ENCODE measurements at places on chromosomes 7 and 10. TPM values are rescaled to one million over a fixed set of nuclear protein-coding genes. Genes with fewer than 3 reads are reported as not detected.

- DNase-seq = no peak
- no peak overlapping the region for H3K4me3 ChIP-seq
- H3K4me1 ChIP-seq = no peaks in the 10 kb centered on the region
- no peak overlapping the region for H3K27ac ChIP-seq
Observed at GRCh38 chr10:93951905-93952304, 41.8 kb upstream of the PLCE1 start.

DNA sequence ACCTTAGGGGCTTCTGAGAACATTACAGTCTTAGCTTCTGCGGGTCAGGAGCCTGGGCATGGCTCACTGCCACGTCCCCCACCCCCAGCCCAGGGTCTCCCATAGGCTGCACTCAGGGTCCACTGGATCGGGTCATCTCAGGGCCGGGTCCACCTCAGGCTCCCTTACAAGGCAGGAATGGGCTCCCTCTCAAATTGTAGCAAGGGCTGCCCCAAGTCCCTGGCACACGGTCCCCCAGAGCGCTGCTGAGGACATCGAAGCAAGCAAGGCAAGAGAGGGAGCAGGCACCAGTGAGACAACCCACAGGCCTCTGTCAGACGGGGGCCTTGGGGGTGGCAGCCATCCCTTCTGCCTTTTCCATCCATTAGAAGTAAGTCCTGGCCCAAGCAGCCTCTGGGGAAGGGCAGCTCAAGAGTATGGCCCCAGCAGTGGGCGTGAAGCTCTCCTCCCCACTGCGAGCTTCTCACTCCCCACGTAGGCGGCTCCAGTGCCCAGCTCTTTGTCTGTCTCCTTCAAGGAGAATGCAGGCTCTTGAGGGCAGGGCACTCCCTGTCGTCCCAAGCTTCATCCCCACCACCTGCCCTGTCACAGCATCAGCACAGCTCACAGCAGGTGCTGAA is 18.0 kb upstream of the RET start:
- no peaks in the 10 kb centered on the region for H3K4me1 ChIP-seq
- no peaks in the 10 kb centered on the region for H3K36me3 ChIP-seq
- no peak overlapping the region for H3K27ac ChIP-seq
- H3K4me3 ChIP-seq = no peak overlapping the region
- peaks cover 23% of the 10 kb centered on the region for H3K27me3 ChIP-seq
- DNase-seq = no peak

DNA sequence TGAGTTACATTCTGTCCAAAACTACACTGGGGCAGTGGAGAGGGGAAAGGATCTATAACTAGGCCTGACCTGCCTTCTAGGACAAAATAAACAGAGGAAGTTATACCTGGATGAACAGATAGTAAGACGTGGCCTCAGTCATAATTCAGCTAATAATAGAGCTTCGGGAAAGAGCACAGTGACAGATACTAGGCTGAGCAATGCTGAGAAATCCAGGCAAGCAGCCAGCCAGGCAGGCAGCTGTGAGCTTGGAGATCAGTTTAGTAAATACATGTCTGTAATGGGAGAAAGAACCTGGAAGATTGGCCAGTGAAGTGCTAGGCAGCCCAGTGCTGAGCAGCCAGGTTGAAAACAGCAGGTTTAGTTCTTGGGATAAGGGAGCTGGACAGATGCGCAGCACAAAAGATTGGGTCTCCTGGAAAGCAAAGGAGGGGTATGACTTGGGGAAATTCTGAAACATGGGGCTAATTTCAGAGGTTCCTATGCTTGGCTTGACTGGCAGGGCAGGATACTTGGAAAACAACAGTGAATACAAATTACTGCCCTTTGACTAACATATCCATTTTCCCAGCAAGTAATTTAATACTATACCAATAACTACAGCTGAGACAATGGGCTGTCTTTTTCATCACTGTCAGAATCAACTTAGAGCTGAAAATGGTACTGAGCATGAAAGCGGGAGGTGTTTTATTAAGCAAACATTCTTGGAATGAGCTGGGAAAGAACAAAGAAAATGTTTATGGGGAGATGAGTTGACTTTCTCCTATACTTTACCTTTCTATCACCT is 140.8 kb downstream of the DGKB start:
- no peaks in the 10 kb centered on the region for H3K4me1 ChIP-seq
- H3K27me3 ChIP-seq = no peaks in the 10 kb centered on the region
- H3K27ac ChIP-seq = no peak overlapping the region
- no peak overlapping the region for H3K4me3 ChIP-seq

GRCh38 chr10:91884536-91884935 is 24.8 kb downstream of the FGFBP3 start:
- H3K4me1 ChIP-seq = peaks cover 8% of the 10 kb centered on the region
- DNase-seq = no peak
- H3K27me3 ChIP-seq = peaks cover 25% of the 10 kb centered on the region
- H3K27ac ChIP-seq = no peak overlapping the region
- H3K36me3 ChIP-seq = no peaks in the 10 kb centered on the region

GRCh38 chr10:99526861-99527504 is 5.8 kb upstream of the NKX2-3 start:
- no peak for DNase-seq
- no peak overlapping the region for H3K27ac ChIP-seq
- peaks cover 6% of the 10 kb centered on the region for H3K36me3 ChIP-seq
- H3K4me1 ChIP-seq = peaks cover 30% of the 10 kb centered on the region

GRCh38 chr10:11440250-11441150 is 170.9 kb downstream of the USP6NL start:
- H3K4me1 ChIP-seq = peaks cover 52% of the 10 kb centered on the region
- no peaks in the 10 kb centered on the region for H3K27me3 ChIP-seq
- DNase-seq = peak; percentile 64
- H3K36me3 ChIP-seq = no peaks in the 10 kb centered on the region
- H3K27ac ChIP-seq = peak overlapping the region; percentile 85

DNA sequence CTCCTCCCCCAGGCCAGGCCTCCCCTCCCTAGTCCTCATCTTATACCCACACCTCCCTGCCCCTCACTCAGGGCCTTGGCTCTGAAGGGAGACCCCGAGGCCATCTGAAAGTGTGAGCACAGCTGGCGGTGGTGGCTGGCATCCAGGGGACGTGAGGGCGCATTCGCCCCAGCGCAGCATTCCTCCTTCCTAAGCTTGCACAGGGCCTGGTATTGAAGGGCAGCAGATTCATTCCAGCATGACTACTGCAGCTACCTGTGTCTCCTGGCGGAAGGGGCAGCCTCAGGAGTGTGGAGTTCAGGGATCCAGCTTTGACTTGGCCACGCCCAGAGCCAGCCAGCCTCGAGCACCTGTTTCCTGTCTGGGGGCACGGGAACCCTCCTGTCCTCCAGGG is 72.6 kb downstream of the PARP12 start:
- H3K4me1 ChIP-seq = no peaks in the 10 kb centered on the region
- H3K36me3 ChIP-seq = no peaks in the 10 kb centered on the region
- no peak overlapping the region for H3K4me3 ChIP-seq
- no peak for DNase-seq
- H3K27me3 ChIP-seq = no peaks in the 10 kb centered on the region
- no peak overlapping the region for H3K27ac ChIP-seq

GRCh38 chr10:123995082-123995460 is 98.3 kb downstream of the CHST15 start:
- H3K4me3 ChIP-seq = peak overlapping the region; percentile 36
- DNase-seq = no peak
- H3K27ac ChIP-seq = no peak overlapping the region
- H3K36me3 ChIP-seq = no peaks in the 10 kb centered on the region
- peaks cover 20% of the 10 kb centered on the region for H3K4me1 ChIP-seq
- H3K27me3 ChIP-seq = peaks cover 56% of the 10 kb centered on the region

ATOH7 gene
- not detected for total RNA-seq

EPDR1 gene
- 1.7 TPM for total RNA-seq

PTF1A gene
- total RNA-seq = not detected

HTR5A gene
- not detected for total RNA-seq

RNLS gene
- total RNA-seq = 6.2 TPM

Data from activated T-cell treated with anti-CD3 and anti-CD28 coated beads, Interleukin-2, amount 50 U/mL, for 72 hours (primary cell).